ENCODE measurements at places on chromosomes 6 and 20.

DNA sequence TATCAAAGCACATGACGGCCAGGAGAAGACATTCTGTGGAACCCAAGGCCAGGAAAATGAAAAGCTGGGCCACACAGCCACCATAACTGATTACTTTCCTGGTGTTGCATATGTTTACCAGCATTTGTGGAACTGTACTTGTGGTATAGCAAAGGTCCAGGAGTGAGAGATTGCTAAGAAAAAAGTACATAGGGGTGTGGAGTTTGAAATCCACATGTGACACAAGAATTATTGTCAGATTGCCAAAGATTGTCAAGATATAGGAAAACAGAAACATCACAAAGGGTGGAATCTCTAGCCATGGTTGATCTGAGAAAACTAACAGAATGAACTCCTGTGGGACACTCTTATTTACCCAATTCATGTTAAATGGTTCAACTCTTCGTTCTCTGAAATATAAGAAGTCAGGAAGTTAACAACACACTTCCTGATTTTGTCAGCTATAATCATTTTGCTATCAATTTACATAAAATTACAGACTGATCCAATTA, at the start of gene OR2B2:
Gene OR2B2 (minus strand): TSS at position 441 of the 491 bp plus-strand sequence. CDS start 77 bp downstream, at position 364.
- no peak for DNase-seq

GRCh38 chr6:29631860-29632731, 887 bp downstream of the GABBR1 start:
- peak; percentile 53 for DNase-seq

DNA sequence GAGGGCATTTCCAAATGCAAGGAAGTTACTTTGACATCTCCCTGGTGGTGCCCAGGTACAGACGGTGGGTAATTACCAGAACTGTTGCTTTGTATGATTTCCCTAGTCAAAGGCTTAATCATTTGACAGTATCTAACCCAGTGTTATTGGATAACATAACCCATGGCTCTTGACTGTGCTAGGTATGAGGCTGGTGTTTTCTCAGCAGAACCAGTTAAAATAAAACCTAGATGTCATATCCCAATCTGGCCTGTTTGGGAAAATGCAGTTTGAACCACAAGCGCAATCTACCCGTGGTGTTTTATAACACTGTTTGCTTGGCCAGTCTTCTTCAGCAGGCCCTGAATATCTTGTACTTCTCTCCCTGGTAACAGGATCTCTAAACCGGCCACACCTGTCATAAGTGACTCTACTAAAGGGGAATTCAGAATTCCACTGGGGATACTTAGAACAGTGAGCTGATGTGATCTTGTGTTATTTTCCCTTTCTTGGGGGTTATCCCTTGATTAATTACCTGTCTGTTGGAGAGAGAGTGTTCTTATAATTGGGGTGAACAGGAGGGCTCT, 32.8 kb downstream of the PPP1R14C start:
- DNase-seq: no peak

DNA sequence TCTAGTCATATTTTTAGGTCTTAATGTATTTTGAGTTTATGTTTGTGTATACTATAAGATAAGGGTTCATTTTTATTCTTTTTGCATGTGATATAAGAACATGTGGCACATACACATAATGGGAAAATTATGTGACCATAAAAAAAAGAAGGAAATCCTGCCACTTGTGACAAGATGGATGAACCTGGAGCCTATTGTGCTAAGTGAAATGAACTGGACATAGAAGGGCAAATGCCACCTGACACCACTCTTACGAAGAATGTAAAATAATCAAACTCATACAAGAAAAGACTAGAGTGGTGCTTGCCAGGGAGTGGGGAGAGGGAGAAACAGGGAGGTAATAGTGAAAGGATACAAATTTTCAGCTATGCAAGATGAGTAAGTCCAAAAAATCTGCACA, 126.1 kb downstream of the PLEKHG1 start:
- DNase-seq: no peak

DNA sequence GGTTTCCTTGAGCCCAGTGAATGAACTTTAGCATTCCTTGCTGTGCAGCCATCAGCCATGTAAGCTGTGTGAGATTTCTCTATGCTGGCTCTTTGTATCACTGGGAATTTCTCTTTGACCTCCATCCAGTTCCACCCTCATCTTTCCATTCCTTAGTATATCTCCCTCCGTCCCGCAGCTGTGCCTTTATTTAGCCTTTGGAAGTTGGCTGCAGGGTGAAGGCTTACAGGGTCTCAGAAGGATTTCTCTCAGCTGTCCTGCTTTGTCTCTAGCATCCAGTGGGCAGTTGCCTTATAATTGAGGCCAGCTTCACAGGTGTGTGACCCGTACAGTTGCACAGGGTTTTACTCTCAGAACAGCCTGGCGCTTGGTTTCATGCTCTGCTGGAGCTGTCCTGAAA, 144.3 kb downstream of the PXDC1 start:
- no peak for DNase-seq

- DNase-seq: no peak
Observed at GRCh38 chr6:56250266-56250665, 2.9 kb upstream of the COL21A1 start.

DNA sequence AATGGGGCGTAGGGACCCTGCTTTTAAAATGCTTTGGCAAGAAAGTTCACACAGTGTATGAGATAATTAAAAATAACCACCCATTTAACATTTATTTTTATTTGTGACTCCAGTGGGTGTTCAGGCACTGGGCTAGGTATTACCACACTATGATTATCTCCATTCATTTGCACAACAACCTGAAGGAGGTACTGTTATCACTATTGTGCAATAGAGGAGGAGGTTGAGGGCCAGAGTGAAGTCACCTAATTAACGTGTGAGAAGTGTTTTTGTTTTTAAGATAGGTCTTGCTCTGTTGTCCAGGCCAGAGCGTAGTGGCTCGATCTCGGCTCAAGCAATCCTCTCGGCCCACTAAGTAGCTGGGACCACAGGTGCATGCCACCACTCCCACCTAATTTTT, 29.2 kb downstream of the MAK start:
- DNase-seq: no peak

GRCh38 chr20:41649489-41649888, 31.3 kb upstream of the CHD6 start:
- DNase-seq: no peak

DNA sequence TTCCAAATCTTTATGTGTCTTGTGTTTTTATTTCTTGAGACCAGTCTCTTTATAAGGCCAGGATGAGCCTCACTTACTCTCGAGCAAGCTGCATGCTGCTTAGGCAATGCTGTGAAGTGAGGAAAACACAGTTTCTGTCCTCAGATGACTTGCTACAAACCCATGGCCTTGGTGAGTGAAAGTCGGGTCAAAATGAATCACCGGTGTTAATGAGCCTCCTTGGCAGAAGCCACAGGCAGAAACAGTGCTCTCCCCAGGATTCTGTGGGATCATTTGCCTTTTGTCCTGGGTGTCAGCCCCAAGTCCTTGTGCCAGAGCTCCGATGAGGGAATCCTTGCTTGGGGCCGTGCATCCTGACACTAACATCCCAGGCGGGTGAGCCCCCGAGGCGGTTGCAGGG, 482.5 kb downstream of the QKI start:
- DNase-seq: no peak

DNA sequence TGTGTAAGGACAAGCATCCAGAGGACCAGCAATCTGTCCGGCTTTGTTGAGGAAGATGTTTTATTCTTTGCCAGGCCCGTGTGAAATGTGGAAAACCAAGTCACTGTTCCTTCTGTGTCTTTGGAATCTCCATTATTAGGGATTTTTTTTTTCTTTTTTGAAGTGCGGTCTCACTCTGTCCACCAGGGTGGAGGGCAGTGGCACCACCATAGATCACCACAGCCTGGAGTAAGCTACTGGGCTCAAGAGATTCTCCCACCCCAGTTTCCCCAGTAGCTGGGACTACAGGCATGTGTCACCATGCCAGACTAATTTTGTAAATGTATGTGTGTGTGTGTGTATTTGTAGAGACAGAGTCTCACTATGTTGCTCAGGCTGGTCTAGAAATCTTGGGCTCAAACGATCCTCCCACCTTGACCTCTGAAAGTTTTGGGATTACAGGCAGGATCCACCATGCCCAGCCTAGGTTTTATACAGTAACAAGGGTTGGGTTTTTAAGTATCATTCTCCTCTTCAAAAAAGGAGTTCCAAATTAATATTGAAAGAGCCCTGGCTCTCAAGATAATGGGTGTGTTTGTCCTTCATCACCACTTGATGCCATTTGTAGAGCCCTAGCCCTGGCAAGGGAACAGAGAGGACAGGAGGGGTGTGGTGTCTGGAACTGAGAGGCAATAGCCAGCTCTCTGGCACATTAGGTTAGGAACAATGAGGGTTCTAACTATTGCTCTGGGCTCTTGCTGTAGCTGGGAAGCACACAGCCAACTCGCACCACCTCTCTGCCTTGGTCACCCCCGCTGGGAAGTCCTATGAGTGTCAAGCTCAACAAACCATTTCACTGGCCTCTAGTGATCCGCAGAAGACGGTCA, 3.1 kb downstream of the LAMP5 start:
- DNase-seq: no peak

DNA sequence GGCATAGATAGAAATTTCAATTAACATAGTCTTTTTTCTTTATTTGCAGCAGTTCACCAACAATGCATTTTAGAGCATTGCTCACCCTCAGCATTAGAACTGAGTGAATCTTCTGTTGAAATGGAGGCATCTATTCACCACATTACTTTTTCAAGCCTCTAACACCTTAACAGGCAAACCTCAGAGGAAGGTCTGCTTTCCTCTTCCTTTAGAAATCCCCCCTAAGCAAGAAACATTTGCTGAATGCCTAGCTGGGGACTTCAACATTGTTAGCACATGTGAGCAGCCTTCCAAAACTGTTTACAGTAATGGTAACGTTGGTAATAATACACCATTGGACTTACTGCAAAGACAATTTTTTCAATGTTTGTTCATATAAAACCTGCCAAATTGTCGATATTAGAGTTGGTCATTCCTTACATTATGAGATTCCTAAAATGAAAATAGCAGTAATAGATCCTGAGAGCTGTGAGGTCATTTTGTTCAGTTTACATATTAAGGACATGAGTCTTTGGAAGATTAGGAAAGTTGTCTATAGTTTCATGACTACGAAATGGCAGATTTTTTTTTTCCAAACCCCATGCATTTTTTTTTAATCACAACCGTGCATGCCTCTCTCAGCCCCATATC, 20.6 kb upstream of the AKIRIN2 start:
- no peak for DNase-seq

DNA sequence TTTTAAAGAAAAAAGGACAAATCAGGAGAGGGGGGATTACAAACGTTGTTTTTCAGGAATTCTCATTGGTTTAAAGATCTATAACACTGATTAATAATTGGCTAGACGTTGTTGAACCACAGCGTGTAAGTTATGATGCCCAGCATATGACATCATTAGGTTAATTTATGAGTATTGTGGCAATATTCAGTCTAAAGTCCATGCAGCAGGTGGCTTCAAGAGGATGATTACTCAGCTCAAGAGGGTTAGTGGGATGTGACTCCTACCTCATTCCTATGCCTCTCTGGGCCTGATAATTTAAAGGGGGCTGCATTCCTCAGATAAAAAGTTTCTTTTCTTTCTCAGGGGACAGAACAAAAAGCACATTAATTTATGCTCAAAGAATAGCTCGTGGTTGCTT, 1309.0 kb downstream of the EPHA7 start:
- no peak for DNase-seq

DNA sequence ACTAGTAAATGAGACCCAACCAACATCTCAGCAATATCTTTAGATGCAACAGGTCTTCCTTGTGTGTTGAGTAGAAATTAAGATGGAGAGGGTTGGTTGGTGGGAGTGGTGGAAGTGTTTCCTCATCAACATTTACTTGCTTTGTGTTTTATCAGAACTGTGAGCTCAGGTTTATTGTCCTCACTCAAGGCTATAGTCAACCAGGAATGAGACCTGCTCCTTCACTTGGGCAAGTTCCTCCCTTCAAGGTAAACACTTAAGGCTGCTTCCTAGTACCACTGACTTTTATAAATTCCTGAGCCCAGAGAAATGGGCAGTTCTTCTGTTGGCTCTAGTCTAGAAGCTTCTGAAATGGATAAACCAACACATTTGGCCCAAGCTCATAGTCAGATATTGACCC, 48.9 kb upstream of the MOCS1 start:
- DNase-seq: no peak

Data from stimulated activated CD4-positive, alpha-beta T cell treated with anti-CD3 and anti-CD28 coated beads, TNF-alpha, amount 100 ng/mL, for 24 hours (primary cell).